ENCODE measurements at places on chromosomes 3 and 15.
A peak's percentile ranks its signal among the peaks of the same experiment; 100 is the strongest.

DNA sequence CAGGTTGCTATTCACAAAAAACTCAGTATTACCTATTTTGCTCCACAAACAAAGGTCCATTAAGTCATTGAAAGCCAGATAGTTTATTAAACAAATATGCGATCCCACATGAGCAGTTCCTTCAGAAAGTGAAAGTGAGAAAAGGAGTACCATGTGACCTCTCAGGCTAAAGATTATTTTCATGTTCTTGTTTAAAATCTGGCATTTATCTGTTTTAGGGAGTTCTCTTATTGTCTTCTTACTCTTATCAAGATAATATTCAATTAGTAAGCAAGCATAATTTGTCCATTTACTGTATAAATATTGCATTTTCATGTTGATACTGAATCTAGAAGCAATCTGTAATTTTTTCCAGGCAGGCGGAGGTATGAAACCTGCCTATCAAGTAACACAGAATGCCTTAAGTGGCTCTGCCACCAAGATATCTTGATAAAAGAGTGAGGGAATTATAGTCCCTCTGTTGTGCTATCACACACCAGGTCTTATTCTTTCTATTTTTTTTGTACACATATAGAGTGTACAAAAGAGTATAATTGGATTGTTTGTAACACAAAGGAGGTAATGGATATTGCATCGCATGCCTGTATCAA lies 20.1 kb upstream of the PLSCR5 start:
- no peak for DNase-seq

- DNase-seq = no peak
These were observed 22.2 kb upstream of the EID1 start for GRCh38 chr15:48855501-48856440.

- no peak for DNase-seq
These were observed 187.4 kb upstream of the SLC2A2 start for GRCh38 chr3:171213907-171214306.

- peak; percentile 89 for DNase-seq
These were observed 106.4 kb downstream of the FBLN2 start for GRCh38 chr3:13655061-13655913.

DNA sequence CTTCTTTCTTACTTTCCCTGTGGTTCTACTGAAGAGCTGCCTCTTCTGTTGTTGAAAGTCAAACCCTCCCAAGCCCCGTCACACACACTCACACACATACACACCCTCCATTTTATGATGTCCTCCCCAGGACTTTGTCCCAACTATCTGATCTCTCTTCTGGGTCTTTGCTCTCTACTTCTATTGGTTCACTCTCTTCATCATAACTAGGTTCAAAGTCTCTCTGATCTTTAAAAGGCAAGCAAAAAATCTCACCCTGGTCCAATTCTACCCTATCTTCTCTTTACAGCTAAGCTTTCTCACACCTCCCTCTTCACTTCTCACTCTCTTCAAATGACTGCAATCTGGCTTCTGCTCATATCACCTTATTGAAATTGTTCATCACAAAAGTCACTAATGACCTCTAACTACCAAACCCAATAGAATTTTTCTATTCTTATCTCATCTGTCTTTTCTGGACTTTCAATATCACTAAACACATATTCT lies 34.8 kb downstream of the LRRFIP2 start:
- DNase-seq = no peak

DNA sequence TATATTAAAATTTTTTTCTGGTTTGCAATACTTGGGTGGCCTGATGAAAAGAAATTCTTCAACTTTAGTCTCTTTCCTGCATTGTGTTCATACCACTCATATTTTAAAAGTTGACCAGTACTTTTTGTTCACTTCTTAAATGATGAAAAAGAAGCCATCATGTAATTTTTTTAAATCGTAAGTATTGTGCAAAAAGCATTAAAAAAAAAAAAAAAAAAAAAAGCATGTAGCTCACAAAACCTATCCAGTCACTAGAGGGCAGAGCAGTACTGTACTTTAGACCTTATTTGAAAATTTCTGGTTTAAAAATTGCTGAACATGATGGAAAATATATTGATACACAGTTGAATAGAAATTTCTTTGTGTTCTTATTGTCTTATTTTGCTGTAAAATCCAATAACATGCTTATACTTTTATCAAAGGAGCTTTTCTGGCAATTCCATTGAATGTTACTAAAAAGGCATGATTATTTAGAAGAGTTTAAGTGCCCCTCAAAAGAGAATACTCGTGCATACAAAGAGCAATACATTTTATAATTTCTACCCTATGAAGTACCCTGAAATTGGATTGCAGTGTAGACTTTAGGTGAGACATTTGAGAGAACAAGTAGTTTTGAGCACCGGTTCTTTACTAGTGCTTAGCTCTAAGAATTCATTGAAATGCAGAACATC lies 137.7 kb downstream of the BBX start:
- DNase-seq = no peak
